Stimulated activated CD4-positive, alpha-beta T cell treated with anti-CD3 and anti-CD28 coated beads, Interleukin-1b, Interleukin-23, amount 100 ng/mL, for 4 hours (primary cell): ENCODE measurements at places on chromosomes 12 and 14.

GRCh38 chr14:100281286-100282082 lies 24.8 kb downstream of the SLC25A29 start:
- no peak for DNase-seq

DNA sequence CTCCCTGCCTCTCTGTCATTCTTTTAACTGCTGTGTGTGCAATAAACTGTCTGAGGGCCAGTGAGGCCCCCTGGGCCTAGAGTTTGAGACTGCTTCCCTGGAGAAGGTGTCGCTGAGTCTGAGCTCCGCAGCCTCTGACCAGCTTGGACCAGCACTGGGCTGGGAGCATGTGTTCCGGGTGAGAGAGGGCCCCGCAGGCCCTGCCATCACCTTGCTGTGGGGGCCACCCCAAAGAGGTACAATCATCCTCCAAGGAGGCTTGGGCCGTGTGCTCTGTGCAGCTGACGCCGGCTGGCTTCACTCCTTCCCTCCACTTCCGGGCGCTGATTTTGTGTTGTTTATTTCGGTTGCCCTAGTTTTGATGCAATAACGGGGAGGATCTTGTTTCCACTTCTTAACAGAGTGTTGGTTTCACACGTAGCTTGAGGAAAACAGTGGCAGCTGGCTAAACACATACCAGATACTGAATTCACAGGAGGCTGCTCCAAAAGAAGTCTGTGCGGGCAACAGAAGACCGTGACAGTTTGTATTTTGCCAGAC lies 121.6 kb downstream of the TMEM132C start:
- no peak for DNase-seq

- peak; percentile 62 for DNase-seq
Observed at GRCh38 chr12:124321040-124321481, 26.2 kb downstream of the RFLNA start.

DNA sequence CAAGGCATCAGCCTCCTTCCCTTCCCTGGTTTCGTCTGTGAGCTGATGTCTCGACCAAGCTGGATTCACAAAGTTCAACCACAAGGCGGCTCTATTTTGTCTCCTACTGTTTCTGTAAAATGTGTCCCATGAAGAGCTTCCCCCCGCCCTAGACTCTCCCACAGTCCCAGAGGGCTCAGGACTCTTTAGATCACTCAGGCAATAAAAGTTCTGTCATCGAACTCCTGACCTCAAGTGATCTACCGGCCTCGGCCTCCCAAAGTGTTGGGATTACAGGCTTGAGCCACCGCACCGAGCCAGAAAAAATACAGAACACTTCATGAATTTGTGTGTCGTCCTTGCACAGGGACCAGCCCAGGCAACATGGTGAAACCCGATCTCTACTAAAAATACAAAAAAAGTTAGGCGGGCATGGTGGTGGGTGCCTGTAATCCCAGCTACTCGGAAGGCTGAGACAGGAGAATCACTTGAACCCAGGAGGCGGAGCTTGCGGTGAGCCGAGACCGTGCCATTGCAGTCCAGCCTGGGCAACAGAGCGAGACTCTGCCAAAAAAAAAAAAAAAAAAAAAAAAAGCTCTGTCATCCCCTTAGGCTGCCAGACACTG lies 149.4 kb downstream of the BCL11B start:
- no peak for DNase-seq

DNA sequence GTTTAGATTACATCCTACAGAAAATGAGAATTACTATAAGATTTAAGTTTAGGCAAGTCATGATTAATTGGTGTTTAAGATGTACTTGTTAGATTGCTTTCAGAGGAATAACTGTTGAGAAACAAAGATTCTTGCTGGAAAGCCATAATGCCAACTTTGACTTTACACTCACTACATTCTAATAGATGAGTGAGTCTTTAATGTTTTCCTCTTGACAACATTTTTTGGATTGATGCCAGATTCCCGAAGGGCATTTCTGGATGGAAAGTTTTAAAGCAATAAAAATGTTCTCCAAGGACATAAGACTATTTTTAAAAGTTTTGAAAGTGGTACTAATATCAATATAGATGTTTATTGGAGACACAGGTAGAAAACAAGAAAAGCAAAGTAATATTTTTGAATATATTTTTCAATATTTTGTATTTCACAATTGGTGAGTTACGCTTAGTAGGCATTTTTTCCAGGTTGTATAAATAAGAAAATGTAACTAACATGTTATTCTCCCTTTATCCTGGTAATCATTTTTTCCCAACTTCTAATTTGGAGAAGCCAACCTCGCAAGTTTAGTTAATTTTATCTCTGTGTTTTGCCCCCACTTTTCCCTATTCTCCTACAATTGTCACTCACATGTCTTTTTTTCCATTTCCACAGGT lies 307.3 kb downstream of the CEP128 start:
- no peak for DNase-seq

GRCh38 chr14:83071888-83072501 lies 1538.3 kb upstream of the SEL1L start:
- no peak for DNase-seq

- no peak for DNase-seq
Observed at GRCh38 chr12:65209655-65210043, 40.3 kb downstream of the LEMD3 start.

- DNase-seq, result no peak
Observed at GRCh38 chr12:94150240-94151121, 2.1 kb downstream of the PLXNC1 start.

GRCh38 chr14:74213907-74214803 lies 25.1 kb upstream of the VSX2 start:
- no peak for DNase-seq

GRCh38 chr12:97556302-97556779 lies 93.7 kb downstream of the RMST start:
- no peak for DNase-seq

DNA sequence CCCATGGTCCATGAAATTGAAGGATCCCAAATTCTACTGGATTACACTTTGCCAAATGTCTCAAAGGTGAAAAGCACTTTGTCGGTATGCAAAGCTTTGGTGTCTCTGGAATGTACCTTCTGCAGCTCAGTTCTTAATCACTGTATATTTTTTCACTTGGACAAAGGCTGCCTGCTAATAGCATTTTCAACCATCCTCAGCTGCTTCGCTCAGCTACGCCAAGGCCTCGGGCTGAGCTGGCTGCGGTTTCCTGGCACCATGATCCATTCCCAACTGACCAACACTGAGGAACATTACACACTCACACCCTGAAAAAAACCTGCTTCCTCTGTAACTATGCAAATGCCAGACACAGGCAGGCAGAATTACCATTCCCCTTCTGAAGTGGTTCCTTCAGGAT lies 335.2 kb downstream of the DPF3 start:
- no peak for DNase-seq

- DNase-seq, result no peak
Observed at GRCh38 chr14:34023824-34024767, 73.2 kb upstream of the EGLN3 start.

GRCh38 chr12:45034861-45035265 lies 16.0 kb downstream of the DBX2 start:
- DNase-seq, result no peak

- DNase-seq, result no peak
Observed at GRCh38 chr14:21070083-21070609, at the start of gene ARHGEF40. TSS of gene ARHGEF40 (plus strand) at chr14:21070304. CDS start at chr14:21070397, 93 bp downstream.

DNA sequence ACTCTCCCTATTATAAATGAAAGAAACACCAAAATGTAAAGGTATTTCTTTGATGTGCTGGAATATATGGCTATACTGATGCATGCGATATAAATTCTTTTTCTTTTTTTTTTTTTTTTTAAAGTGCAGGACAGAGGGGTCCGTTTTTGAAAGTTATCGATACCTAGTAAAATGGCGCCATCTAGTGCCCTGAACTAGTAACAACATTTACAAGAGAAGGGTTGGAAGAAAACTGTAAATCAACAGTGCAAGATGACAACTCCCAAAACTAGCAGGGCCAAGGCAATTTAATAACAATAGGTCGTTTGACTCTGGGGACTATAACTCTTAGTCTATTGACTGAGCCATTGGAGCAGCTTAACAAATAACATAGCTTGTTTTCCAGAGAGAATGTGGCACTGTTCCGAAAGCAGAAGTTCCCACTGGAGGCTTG lies 137.7 kb downstream of the SPTSSA start:
- DNase-seq, result no peak

DNA sequence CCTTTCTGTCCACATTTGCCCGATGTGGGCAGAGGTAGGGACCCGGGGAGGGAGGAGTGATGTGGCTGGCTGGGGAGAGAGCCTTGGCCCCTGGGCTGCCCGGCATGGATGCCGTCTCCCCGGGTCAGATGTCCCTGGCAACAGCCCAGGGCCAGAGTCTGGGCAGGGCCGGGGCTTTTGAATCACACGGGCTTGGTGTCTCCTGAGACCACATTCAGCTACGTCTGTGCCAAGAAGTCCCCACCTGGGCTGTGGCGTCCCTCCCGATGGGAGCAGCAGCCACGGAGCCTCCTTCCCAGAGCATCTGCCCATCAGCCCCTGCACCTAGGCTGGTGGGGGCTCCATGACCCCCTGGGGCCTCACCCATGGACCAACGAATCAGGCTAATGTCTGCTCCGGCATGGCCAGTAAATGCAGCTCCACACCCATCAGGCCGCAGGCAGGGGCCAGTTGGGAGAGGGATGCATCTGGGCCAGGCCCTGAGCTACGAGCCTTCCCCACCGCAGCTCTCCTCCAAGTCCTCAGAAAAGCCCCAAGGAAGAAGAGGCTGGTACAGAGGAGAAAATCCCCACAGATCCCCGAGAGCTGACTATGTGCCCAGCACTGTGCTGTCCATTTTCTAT lies 109.4 kb downstream of the RFLNA start:
- no peak for DNase-seq

- no peak for DNase-seq
Observed at GRCh38 chr12:45407981-45408728, 192.3 kb downstream of the ANO6 start.

DNA sequence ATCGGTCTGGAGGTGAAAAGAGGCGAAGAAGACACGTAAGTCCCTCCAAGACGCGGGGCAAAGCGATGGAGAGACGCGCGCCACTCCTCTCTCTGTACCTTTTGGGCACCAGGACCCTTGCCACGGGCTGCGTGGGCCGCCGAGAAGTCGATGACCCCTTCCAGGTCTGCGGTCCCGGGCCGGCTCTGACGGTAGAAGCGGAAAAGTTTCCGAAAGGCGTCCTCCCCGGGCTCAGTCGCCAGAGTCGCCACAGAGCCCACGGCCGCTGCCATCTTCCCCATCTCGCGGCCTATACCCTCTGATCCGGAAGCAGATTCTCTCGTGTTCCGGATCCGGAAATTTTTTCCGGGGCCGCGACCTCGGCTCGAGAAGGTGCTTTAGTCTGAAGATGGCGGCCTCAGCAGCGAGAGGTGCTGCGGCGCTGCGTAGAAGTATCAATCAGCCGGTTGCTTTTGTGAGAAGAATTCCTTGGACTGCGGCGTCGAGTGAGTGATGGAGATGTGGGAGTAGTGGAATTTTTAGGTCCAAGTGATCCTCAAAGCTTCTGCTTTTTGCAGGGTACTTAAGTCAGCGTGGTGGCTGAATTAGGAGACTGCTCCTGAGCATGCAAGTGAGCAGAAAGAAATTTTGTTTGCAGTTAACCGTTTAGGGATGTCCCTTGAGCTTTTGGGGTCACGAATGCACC lies at the start of the genes ALKBH1 and SLIRP:
Gene ALKBH1, minus strand, starts transcription at position 300 of the 685 bp plus-strand sequence. Its CDS starts 19 bp downstream, at position 281.
Gene SLIRP, plus strand, starts transcription at position 380 of the 685 bp plus-strand sequence. Its CDS starts 9 bp downstream, at position 389.
- peak; percentile 72 for DNase-seq

DNA sequence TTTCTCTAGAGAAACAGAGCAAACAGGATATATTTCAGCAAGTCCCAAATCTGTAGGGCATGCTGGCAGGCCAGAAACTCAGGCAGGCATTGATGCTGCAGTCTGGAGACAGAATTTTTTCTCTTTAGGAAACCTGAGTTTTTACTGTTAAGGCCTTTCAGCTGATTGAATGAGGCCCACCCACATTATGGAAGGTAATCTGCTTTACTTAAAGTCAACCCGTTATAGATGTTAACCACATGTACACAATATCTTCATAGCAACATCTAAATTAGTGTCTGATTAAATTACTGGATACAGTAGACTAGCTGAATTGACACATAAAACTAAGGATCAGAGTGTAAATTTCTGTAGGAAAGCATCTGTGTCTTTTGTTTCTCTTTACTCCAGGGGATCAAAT lies 65.2 kb downstream of the SRGAP1 start:
- no peak for DNase-seq

DNA sequence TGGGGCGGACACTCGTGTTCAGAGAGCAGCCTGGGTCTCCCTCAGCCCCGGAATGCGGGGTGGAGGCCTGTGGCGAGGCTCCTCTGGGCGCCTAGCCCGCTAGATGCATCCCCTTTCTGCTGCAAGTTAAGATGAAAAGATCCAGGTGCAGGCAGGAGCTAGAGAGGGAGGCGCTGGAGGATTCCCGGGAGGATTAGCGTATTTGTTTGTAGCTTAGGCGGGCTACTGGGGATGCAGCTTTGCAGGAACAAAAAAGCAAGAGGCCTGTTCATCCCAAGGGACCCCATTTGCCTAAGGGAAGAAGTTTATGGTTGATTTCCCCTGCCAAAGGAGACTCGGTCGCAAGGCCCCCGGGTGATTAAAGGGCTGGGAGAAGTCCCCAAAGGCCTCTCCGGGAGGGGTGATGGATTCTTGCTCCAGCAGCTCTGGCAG lies 824 bp downstream of the CCDC177 start:
- no peak for DNase-seq

DNA sequence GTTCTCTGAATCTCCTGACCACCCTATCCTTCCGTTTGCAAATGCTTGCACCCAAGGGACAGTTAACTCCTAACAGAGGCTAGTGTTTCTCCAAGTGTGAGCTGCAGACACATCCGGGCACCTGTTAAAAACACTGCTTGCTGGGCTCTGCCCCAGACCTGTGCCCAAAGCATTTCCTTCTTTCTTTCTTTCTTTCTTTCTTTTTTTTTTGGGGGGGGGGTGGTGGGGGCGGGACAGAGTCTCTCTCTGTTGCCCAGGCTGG lies 42.5 kb downstream of the SPRING1 start:
- DNase-seq, result no peak

DNA sequence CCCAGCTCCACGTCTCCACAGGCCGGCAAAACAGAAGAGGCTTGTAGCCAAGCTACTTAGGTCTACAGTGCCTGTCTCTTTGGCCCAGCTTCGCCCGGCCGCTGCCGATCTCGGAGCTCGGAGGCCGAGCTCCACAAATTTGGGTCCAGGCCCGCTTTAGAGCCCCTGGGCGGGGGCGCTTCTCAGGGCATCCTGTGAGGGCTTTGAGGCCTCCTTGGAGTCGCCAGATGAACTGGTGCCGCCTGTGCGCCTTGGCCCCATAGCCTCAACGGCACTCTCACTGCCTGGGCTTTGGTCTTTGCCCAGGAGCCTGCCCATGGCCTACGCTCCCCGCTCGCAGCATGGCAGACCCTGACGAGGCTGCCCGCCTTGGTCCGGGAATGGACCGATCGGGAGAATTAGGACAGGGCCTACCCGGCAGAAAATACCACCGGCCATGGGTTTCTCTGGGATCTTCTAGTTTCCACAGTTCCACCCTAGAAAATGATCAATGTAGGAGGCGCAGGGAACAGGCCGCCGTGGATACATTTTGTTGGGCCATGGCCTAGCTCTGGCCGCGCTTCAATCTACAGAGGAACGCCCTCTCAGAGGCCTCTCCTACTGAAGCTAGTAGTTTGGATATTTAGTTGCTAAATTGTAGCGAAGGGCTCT lies 953 bp upstream of the NKX2-8 start:
- no peak for DNase-seq

DNA sequence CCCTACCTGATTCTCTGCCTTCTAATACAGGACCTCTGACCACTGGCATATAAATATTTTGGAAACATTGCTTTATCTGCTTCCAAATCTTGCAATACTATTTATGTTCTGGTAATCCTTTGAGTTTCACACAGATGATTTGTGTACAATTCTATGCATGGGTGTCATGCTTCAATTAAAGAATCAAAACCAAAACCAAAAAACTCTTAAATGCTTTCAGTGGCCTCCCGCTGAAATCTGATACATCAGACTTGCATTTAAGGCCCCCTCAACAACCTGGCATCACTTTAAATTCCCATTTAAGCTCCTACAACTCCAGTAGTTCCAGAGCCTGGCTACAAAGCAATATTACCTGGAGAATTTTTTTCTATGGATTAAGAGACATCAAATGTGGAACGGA lies 221.7 kb upstream of the NAV3 start:
- no peak for DNase-seq
